CD4-positive, alpha-beta T cell (primary cell): ENCODE measurements at places on chromosomes 6 and 20. TPM values are rescaled to one million over a fixed set of nuclear protein-coding genes. Genes with fewer than 3 reads are reported as not detected.

Gene C20orf204
- total RNA-seq, result 6.4 TPM

DNA sequence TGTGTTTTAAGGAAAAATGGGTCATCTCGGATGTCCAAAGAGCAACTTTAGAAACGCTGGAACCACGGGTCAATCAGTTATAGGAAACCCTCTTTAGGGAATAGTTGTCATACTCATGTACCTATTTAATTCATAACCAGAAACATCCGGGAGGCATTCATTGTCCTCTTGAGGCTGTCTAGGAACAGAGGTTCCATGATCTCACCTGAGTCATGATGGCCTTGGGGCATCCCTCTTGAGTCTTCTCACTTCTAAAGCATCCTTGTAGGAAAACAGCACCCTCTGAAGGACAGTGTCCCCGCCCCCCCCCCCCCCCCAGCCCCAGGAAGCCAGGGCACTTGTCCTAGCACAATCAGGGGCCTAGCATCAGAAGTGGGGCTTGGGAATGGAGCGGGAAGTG lies 46.3 kb upstream of the CDH4 start:
- no peak overlapping the region for H3K27ac ChIP-seq
- no peak overlapping the region for H3K4me3 ChIP-seq
- H3K27me3 ChIP-seq, result no peaks in the 10 kb centered on the region
- H3K4me1 ChIP-seq, result no peaks in the 10 kb centered on the region
- no peaks in the 10 kb centered on the region for H3K36me3 ChIP-seq

GRCh38 chr20:45320948-45321595 lies 13.0 kb upstream of the MATN4 start:
- no peak for DNase-seq
- no peak overlapping the region for H3K4me3 ChIP-seq
- H3K27me3 ChIP-seq, result no peaks in the 10 kb centered on the region
- H3K27ac ChIP-seq, result no peak overlapping the region

DNA sequence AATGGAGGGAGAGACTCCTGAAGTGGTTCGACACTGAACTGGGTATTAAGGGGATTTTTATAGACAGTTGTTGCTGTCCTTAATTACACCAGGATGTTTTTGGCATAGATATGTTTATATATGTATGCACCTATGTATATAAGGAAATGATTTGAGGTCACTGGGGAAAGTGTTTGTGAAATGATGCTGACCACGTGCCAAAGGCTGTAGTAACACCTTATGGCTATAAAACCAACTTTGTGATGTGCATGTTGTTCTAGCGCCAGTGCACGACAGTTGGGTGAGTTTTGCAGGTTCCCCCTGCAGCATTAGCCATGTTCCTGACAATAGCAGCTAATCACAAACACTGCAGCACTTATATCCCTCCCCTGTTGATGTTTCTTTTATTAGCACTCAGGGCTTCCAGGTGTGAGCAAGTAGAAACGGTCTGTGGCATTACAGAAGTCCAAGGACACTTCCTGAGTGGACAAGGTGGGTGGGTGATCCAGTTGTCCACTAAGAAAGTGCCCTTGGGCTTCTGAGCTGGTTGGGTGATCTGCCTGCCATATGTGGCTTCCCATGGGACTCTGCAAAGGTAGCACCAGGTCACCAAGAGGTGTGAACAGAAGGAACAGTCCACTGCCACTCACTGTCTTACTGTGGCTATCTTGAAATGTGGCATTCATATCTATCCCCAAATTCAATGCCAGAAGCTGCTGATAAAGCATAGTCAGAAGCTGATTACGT lies 63.0 kb upstream of the RBM24 start:
- no peak overlapping the region for H3K27ac ChIP-seq
- no peak for DNase-seq
- H3K4me3 ChIP-seq, result no peak overlapping the region
- no peaks in the 10 kb centered on the region for H3K27me3 ChIP-seq
- H3K36me3 ChIP-seq, result no peaks in the 10 kb centered on the region
